HTR-8/SVneo (cell line): ENCODE measurements at places on chromosomes 1 and 21.
A peak's percentile ranks its signal among the peaks of the same experiment; 100 is the strongest.

DNA sequence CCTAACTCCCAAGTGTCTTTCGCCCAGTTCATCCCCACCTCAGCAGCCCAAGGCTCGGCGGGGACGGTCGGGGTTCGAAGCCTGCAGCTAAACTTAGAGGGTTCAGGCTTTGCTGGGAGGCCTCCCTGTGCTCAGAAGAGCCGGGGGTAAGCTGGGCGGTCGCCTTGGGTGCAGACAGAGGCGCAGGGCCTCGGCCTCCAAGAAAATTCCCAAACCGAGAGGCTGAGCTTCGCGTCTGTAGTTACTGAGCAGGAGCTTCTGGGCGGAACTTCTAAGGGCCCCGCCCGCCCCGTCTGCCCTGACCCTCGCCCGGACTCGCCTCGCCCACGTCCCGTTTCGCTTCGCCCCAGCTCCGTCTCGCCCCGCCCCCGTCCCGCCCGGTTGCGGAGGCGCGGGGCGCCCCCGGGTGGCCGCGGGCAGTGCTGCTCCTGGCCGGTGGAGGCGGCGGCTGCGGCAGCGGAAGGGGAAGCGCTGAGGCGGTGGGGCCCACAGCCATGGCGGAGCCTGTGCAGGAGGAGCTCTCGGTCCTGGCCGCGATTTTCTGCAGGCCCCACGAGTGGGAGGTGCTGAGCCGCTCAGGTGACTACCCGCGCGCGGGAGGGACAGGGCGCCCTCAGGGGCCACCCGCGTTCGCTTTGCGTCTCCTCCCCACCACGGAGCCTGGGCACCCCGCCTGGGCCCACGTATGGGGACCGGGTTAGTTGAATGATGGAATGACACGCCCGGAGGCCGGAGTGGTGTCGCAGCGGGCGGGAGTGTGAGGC, at the start of gene RWDD3:
Gene RWDD3, plus strand, starts transcription at position 474 of the 764 bp plus-strand sequence. Its CDS starts 21 bp downstream, at position 495.
- DNase-seq, result peak; percentile 75

DNA sequence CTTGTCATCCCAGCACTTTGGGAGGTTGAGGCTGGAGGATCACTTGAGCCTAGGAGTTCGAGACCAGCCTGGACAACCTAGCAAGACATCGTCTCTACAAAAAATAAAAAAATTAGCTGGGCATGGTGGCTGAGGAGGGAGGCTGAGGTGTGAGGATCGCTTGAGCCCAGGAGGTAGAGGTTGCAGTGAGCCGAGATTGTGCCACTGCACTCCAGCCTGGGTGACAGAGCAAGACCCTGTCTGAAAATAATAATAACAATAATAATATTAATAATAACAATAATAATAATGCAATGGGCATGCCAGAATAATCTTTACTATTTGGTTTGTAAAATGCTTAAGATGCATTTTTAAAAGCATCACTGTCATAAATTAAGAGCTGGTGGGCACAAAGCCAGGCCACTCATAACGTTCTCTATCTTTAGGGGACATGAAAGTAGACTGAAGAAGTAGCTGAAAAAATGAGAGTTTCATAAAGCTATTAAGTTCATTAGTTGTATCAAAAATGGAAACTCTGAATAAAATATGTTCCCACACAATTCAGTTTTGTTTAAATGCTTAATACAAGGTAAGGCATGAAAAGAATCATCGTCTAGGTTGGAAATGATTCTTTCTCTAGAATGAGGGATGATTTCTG, 51.6 kb upstream of the ITPKB start:
- no peak for DNase-seq

GRCh38 chr1:58718435-58718834, 18.6 kb upstream of the MYSM1 start:
- DNase-seq, result no peak

DNA sequence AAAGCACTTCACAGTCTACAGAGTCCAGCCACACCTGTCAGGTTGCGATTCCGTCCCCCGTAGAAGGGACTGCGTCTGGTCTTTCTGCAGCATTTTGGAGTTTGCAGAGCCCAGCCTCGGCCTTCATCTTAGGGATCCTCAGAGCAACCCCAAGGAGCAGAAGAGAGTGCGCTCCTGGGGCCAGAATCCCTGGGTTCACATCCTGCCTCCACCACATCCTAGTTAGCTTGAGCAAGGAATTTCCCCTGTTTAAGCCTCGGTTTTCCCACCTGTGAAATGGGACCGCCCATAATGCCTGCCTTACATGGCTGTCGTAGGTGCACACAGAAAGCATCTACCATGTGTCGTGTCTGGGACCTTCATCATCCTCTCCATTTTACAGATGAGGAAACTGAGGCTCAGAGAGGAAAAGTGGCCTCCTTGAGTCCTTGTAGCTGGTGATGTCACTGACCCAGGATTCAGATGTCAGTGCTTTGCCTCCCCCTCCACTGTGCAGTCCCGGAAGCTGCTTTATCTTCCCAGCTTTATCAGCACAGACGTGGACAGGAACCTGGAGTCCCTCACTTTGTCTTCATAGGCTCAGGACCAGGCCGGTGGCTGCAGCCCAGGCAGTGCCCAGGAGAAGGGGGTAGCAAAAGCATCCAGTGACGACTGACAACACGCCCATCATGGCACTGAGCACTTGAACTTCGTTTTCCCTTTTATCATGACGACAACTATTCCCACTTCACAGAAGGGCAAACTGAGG, 438.5 kb downstream of the MATN1 start:
- no peak for DNase-seq

- no peak for DNase-seq
Observed at GRCh38 chr21:35942211-35943144, 117.8 kb downstream of the SETD4 start.

GRCh38 chr1:42417166-42417565, 36.6 kb downstream of the RIMKLA start:
- DNase-seq, result no peak

GRCh38 chr1:83503153-83503552, 495.8 kb downstream of the TTLL7 start:
- no peak for DNase-seq

DNA sequence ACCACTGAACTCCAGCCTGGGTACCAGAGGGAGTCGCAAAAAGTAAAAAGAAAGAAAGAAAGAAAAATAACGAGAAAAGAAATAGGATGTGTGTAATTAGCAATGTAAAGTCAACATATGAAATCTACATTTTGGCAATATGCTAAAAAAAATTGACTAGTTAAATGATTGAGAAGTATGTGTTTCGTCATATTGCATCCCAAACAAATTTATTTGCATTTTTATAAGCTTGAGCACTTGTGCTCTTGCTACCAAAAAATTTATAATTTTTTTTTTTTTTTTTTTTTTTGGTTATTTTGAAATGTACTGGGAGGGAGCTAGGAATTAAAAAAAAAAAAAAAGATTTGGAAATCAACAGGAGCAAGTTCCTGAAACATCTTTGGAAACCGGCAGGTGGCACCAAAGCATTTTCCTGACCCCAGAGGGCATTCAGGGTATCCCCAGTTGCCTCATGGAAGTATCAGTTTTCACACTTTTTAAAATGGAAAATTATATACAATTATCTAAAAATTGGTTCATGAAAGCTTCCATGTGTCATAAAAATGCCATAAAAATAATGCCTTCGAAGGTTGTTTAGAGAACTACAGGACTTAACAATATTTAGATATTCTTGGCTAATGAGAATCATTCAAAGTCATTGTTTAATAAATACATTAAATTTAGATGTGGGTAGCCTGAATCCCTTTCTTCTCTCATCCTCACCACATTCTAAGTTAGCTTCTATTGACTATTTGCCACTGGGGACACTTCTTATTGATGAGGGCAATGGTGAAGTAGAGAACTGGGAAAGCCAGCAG, 4.8 kb upstream of the HEATR1 start:
- DNase-seq, result peak; percentile 58

DNA sequence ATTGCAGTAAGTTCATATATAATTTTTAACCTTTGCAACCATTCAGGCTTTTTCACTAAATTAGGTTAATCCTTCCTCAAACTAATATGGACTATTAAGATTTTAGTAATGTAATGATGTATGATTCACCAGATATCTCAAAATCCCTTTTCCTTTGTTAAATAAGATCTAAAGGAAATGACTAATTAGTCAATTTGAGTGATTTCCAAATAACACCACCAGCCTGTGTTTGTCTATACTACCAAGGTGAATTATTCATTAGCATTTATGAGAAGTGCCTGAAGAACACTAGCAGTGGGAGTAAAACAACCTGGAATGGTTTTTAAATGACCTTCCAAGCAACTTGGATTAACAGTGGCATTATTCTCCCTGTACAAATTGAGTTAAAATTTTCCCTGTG, 670.6 kb upstream of the PKN2 start:
- DNase-seq, result no peak

DNA sequence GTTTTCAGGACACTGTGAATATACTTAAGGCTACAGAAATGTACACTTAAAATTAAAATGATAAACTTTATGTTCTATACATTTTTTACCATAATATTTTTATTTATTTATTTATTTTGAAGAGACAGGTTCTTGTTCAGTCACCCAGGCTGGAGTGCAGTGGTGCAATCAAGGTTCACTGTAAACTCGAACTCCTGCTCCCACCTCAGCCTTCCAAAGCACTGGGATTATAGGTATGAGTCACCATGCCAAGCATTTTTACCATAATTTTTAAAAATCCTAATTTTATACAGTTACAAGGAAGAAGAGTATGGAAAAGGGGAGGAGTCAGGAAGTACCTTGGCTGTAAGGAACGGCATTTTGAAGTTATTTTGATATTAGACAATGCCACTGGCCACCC, 23.6 kb upstream of the ANGPTL3 start:
- DNase-seq, result no peak

GRCh38 chr1:31183927-31184554, 55.6 kb downstream of the NKAIN1 start:
- peak; percentile 46 for DNase-seq

DNA sequence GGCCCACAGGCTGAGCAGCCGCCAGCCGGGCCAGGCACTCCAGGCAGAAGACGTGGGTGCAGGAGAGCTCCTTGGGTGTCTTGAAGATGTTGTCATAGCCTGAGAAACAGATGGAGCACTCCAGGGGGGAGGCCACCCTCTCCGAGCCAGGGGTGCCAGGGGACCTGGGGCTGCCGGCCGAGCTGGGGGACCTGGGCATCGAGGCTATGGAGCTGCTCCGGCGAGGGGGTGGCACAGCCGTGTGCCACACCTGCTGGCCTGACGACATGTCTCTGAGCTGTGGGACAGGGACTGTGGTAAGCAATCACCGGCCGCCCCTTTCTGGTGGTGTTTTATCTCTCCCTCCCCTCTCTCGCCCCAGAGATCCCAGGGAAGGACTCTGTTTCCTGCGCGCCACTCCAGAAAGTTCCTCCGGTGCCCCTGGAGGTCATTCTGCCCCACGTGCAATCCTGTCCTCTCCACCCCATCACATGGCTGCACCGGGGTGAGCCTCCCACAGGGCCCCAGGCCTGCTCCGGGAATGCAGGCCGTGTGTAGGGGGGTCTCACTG, 1.7 kb downstream of the RNF223 start:
- DNase-seq, result no peak

DNA sequence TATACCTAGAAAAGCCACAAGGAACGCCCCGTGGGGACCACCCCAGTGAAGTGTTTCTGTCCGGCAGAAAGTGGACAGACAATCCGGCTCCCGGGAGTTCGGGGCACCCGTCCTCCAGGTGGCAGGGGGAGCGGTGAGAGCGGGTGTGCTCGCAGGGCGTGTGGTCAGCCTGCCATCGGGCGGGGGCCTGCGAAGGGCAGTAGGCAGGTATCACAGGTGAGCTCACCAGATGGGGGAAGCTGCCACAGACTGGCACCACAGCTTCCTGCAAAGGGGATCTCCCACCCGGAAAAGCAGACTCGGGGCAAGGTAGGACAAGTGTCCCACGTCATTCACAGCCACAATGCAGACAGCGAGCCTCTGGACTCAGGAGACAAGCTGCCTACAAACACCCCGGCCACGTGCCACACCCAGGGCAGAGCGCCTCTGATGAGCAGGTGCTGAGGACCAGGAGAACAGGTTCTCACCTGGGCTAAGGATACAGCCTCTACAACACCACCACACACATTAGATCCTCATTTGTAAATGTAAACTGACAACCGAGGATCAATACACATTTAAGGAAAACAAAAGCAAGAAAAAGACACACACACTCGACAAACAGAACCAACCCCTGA, 36.4 kb downstream of the VPS26C start:
- no peak for DNase-seq

- DNase-seq, result peak; percentile 5
Observed at GRCh38 chr1:92329347-92330129, 30.7 kb downstream of the RPAP2 start.

DNA sequence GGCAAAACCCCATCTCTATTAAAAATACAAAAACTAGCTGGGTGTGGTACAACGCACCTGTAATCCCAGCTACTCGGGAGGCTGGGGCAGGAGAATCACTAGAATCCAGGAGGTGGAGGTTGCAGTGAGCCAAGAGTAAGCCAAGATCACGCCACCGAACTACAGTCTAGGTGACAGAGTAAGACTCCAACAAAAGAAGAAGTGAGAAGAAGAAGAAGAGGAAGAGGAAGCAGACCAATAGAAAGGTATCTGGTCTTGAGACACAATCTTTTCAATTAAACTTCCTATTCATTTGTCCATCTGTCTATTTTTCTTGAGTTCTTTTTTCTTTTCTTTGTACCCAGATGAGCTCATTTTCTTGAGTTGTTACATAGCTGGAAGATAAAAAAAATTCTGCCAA, 55.7 kb upstream of the ACADM start:
- DNase-seq, result no peak

DNA sequence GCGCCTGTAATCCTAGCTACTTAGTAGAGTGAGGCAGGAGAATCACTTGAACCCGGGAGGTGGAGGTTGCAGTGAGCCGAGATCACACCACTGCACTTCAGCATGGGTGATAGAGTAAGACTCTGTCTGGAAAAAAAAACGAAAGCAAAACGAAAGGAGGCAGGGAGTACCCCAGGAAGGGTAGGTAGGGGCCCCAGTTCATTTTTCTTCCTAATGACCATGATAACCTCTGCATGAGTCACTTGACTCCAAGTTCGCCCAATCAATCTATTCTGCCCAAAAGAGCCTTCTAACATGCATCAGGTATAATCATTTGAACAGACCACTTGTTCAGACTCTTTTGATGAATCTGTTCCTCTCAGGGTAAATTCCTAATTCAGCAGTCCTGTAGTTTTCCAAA, 13.2 kb upstream of the TMEM201 start:
- no peak for DNase-seq

- DNase-seq, result peak; percentile 59
Observed at GRCh38 chr21:37675202-37675801, 241.0 kb downstream of the KCNJ6 start.

DNA sequence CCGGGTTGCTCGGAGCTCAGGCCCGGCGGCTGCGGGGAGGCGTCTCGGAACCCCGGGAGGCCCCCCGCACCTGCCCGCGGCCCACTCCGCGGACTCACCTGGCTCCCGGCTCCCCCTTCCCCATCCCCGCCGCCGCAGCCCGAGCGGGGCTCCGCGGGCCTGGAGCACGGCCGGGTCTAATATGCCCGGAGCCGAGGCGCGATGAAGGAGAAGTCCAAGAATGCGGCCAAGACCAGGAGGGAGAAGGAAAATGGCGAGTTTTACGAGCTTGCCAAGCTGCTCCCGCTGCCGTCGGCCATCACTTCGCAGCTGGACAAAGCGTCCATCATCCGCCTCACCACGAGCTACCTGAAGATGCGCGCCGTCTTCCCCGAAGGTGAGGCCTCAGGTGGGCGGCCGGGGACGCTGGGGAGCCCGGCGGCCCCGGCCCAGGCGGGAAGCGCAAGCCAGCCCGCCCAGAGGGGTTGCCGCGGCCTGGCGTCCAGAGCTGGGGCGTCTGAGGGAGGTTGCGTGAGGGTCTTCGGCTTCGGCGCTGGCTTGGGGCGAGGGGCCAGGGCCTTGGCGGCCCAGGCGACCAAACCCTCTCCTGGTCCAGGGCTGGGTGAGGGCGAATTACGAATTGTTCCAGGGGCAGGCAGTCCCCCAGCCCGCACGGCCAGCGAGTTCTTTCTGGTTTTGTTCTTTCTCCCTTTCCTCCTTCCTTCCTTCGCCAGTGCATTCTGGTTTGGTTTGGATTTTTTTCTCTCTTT, 805 bp downstream of the SIM2 start:
- no peak for DNase-seq
